Activated CD8-positive, alpha-beta memory T cell treated with anti-CD3 and anti-CD28 coated beads, Interleukin-2, amount 10 ng/mL, durations not matched to agents 7 days and 5 days (primary cell): ENCODE measurements at places on chromosomes 2 and 18. TPM values are rescaled to one million over a fixed set of nuclear protein-coding genes. Genes with fewer than 3 reads are reported as not detected.

PLEKHH2 gene
- 0.67 TPM for total RNA-seq

GRCh38 chr2:70962211-70962884, 16.1 kb upstream of the ANKRD53 start:
- DNase-seq, result peak; percentile 37

DNA sequence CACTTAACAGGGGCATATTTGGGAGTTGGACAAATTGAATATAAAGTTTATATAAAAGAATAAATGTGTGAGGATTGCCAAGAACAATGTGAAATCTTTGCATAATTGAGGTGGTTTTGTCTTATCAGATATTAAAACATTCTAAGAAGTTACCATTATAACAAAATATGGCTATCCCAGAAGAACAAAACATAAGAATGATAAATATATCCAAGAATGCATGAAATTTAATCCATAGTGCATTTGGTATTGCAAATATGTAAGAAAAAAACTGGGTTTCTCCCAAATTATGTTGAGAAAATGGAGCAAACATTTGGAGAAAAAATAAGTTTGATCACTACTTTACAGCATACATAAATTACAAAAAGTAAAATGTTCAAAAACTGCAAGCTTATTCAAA, 562.4 kb downstream of the RNF144A start:
- DNase-seq, result no peak

DNA sequence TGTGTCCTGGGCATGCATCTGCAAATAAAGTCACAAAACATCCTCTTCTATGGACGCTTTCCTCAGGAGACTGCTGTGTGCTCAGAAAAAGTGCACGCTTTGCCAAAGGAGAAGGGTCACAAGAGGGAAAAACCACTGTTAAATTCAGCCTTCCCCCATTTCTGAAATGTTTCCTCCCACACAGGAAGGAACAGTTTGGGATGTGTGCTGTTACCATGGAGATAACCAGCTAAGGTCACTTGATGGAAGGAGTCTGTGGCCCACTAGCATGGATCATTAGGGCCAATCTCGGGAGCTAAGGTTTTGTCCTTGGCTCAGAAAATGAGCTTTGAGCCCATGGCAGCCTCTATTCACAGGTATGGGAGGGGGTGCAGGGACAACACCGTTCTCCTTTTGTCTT, 5.6 kb downstream of the KCNE4 start:
- DNase-seq, result no peak

- no peak for DNase-seq
Observed at GRCh38 chr2:102336502-102336945, 19.1 kb upstream of the IL18R1 start.

DNA sequence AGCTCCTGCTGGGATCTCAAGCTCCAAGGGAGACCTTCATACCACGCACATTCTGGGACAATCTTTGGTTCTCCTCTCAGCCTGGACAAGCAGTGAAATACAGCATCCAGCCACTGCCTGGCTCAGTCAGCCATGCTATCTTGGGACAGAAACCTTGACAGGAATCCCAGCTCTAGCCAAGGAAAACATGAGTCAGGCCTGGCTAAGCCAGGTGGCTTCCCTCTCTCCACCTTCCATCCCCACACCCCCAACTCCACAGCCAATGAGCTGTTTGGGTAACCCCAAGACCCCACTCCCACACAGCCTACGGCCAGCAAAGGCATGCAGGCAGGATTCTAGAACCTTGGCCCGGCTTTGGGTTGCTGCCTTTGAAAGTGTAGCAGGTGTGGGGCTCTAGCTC, 64.9 kb downstream of the MCFD2 start:
- no peak for DNase-seq

DNA sequence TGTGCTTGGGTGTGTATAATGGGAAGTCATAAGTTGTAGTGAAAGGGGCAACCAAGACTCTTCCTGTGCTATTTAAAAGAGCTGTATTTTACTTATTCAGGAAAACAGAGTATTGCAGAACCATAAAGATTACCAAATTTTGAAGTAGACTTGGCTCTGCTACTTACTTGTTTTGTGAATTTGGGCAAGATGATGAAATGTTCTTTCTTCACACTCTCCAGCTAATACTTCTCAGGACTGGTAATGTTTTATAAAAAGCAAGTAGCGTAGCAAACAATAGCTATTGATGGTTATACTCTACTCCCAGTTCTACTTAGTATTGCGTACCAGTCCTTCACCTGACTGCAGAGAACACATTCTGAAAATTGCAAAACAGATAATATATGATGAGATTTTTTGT, 374.1 kb downstream of the ARHGAP15 start:
- no peak for DNase-seq

MALL gene
- total RNA-seq, result not detected

ZBTB7C gene
- not detected for total RNA-seq
